ENCODE measurements at places on chromosomes 3 and 15. TPM values are rescaled to one million over a fixed set of nuclear protein-coding genes. Genes with fewer than 3 reads are reported as not detected.

- DNase-seq = no peak
Measured at GRCh38 chr3:106206613-106207012, 337.8 kb upstream of the CBLB start.

DNA sequence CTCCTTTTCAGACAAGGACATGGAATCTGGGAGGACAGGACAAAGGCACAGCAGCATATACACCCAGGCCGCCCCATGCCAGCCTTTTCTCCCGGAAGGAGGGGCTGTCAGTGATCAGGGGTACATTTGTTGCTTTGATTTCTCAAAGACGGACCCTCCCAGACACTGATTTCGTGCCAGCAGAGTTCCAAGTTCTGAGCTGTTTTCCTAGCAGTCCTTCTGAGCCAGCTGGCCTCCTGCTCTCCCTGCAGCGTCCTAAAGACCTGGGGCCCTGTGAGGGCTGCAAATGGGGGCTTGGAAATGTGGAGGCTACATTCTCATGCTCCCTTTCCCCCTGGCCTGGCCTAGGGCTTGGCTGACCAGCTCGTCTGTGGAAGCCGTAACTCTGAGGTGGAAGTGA, 22.3 kb downstream of the CTSH start:
- DNase-seq = peak; percentile 73

DNA sequence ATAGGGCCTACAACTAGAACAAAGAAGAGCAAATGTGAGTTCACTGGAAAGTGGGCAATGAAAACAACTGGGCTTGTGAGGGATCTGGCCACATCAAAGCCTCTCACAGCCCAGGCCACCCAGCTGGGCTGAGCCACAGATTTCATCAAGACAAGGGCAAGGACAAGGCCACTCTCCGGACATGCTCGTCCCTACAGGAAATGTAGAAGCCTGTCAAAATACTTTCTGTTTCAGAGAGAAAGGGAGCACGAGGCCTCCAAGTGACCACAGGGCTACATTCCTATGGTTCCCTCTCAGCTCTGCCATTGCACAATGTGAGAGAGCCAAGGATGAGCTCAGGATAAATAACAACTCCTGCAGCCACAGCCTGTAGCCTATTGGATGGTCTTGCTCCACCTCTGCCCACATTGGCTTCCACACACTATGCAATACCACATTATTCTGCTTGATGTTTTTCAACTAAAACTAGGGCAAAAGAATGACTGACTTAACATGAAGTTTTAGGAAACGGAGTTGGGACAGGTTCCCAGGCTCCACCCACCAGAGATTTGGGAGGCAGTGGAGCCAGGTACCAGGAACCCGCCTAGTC, 12.1 kb downstream of the TBC1D2B start:
- DNase-seq = peak; percentile 79

Gene CCDC33
- 4.3 TPM for polyA plus RNA-seq

Data from lung (tissue), 17 donors.